ENCODE measurements at places on chromosomes 2 and 18.

DNA sequence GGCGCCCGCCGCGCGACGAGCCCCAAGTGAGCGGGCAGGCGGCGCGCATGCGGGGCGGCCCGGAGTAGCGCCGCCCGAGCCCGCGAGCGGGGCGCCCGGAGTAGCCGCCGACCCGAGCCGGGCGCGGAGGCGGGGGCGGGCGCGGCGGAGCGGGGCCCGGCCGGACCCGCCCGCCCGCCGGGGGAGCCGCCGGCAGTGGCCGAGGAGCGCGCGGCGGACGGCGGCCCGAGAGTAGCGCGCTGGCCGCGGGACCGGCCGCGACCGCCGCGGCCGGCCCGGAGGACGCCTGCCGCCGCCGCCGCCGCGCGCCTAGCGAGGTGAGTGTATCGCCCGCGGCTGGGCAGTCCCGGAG lies at the start of gene GALNT1:
Gene GALNT1, plus strand, starts transcription at position 195 of the 352 bp plus-strand sequence. CDS start 72,923 bp downstream, outside the sequence.
- no peak for DNase-seq
- H3K4me3 ChIP-seq, result peak within 1 kb of the TSS; percentile 94
- H3K4me1 ChIP-seq, result peaks cover 16% of the 10 kb centered on the region

DNA sequence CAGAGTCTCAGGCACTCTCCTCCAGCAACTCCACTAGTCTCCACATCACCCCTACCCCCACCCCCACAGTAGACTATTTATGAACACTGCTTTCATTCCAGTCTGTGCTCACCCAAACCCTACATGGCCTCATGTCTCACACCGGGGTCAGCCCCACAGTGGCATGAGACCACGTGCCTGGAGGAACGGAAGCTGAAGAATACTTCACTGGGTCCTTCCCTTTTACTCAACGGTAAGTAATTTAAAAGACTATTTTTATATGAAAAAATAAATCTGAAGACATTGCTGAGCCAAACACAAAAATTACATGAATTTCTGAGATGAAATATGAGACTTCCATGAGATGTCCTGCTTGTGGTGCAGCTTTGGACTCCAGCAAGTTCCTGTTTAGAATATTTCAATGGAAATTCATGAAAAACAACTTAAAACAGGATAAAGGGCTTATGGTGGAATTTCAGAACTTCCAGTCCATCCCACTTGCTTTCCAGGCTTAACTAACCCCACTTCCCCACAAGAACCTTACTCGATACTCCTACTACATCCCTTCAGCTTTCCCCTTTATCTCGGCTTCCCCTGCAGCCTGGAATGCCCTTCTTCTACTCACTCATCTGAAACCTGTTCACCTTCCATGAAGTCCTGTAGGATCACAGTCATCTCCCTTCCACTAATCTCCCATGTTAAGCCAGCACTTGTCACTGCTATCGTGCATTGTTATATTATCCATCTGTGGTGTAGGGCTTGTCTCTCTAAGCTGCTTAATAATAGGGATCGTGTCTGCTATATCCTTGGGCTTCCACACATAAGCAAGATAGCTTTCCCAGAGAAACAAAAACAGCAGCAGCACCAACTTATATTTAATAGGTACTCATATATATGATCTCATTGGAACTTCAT lies 47.9 kb downstream of the SLC14A1 start:
- H3K27me3 ChIP-seq, result no peaks in the 10 kb centered on the region
- H3K4me1 ChIP-seq, result peaks cover 39% of the 10 kb centered on the region
- H3K36me3 ChIP-seq, result no peaks in the 10 kb centered on the region
- peak overlapping the region; percentile 19 for H3K27ac ChIP-seq
- peak; percentile 28 for DNase-seq

DNA sequence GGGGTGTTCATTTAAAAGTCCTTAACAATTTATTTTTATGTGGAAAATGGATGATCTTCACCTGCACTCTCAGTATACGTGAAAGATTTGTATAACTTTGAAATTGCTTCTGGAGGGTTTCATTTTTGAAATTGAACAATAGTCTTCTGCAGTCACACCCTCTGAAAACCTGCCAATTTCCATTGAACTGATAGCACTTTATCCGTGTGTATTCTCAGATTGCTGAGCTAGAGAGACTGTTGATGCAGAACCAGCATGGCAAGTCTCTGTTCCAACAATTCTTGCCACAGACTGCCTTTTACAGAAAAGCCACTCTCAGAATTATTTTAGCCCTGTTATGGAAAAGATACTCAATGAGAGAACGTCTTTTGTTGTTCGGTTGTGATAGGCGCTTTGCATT lies 6.6 kb upstream of the GULP1 start:
- H3K27ac ChIP-seq, result peak overlapping the region; percentile 1
- no peaks in the 10 kb centered on the region for H3K27me3 ChIP-seq
- H3K4me3 ChIP-seq, result no peak overlapping the region
- H3K4me1 ChIP-seq, result peaks cover 12% of the 10 kb centered on the region
- H3K36me3 ChIP-seq, result no peaks in the 10 kb centered on the region

DNA sequence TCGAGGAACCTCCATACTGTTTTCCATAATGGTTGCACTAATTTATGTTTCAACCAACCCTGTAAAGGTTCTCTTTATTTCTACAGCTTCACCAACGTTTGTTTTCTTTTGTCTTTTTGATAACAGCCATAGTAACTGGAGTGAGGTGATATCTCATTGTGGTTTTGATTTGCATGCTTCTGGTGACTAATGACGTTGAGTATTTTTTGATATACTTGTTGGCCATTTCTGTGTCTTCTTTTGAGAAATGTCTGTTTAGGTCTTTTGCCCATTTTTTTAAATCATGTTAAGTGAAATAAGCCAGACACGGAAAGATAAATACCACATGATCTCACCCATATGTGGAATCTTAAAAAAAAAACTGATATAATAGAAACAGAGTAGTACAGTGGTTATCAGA lies 74.8 kb upstream of the SMIM21 start:
- no peaks in the 10 kb centered on the region for H3K36me3 ChIP-seq
- H3K4me1 ChIP-seq, result no peaks in the 10 kb centered on the region
- H3K27ac ChIP-seq, result no peak overlapping the region
- no peaks in the 10 kb centered on the region for H3K27me3 ChIP-seq
- H3K4me3 ChIP-seq, result no peak overlapping the region

DNA sequence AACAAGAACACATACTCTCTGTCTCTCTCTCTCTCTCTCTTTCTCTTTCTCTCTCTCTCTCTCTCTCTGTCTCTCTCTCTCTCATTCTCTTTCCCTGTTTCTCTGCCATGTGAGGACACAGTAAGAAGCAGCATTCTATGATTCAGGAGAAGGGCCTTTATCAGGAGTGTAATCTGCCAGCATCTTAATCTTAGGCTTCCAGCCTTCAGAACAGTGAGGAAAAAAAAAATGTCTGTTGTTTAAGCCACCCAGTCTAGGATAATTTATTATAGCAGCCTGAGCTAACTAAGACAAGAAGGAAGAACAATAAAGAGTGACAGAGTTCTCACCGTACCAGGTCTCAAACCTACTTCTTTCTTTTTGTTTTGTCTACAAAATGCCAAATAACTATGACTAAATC lies 399.4 kb downstream of the SOCS6 start:
- H3K27ac ChIP-seq, result no peak overlapping the region
- H3K36me3 ChIP-seq, result no peaks in the 10 kb centered on the region
- H3K27me3 ChIP-seq, result no peaks in the 10 kb centered on the region
- H3K4me1 ChIP-seq, result no peaks in the 10 kb centered on the region
- no peak for DNase-seq

- no peak for DNase-seq
- H3K36me3 ChIP-seq, result no peaks in the 10 kb centered on the region
- no peak overlapping the region for H3K27ac ChIP-seq
- H3K27me3 ChIP-seq, result no peaks in the 10 kb centered on the region
- peaks cover 23% of the 10 kb centered on the region for H3K4me1 ChIP-seq
Observed at GRCh38 chr2:17544256-17544655, 3.8 kb downstream of the VSNL1 start.

GRCh38 chr18:80232030-80232429 lies 15.3 kb downstream of the PARD6G start:
- no peak for DNase-seq
- H3K27me3 ChIP-seq, result no peaks in the 10 kb centered on the region
- no peak overlapping the region for H3K4me3 ChIP-seq
- H3K4me1 ChIP-seq, result no peaks in the 10 kb centered on the region
- H3K36me3 ChIP-seq, result no peaks in the 10 kb centered on the region
- H3K27ac ChIP-seq, result no peak overlapping the region

DNA sequence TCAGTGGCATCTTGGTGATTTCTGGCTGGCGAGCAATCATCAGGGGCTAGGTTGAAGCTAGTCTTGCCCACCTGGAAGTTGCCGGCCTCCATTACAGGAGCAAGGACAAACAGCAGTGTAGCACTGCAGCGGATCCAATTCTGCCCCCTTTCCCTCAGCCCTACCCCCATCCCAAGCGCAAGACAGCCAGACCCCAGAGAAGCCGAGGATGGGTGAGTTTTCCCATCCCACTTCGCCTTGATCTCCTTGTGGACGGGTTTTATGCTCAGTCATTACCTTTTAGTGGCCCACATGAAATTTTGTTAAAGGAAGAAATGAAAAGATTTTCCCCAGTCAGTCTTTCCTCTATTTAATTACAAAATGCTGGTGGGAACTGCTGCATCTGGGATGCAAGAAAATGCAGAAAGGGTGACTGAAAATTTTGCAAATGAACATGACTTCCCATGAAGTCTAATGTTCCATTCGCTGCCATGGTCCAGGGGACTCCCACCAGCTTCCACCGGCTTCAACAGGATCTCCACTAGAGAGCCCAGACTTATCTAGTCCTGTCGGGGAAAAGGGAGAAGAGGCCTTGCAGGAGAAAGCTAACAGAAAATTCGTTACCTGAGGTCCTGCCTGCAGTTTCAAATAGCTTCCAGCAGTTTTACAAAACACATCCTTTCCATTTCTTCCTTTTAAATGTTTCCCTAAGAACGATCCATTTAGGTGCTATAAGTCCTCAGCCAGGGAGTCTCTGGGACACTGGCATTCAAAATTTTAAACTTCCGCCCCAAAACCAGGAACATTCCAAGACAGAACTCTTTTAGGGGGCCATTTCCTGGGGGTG lies 1.9 kb upstream of the HOXD9 start:
- H3K27ac ChIP-seq, result no peak overlapping the region
- H3K4me3 ChIP-seq, result no peak overlapping the region
- no peaks in the 10 kb centered on the region for H3K36me3 ChIP-seq
- DNase-seq, result no peak

GRCh38 chr2:113138428-113139322 lies 11.3 kb downstream of the IL1RN start:
- H3K4me3 ChIP-seq, result no peak overlapping the region
- no peaks in the 10 kb centered on the region for H3K4me1 ChIP-seq
- H3K27ac ChIP-seq, result no peak overlapping the region
- no peaks in the 10 kb centered on the region for H3K36me3 ChIP-seq
- H3K27me3 ChIP-seq, result no peaks in the 10 kb centered on the region

DNA sequence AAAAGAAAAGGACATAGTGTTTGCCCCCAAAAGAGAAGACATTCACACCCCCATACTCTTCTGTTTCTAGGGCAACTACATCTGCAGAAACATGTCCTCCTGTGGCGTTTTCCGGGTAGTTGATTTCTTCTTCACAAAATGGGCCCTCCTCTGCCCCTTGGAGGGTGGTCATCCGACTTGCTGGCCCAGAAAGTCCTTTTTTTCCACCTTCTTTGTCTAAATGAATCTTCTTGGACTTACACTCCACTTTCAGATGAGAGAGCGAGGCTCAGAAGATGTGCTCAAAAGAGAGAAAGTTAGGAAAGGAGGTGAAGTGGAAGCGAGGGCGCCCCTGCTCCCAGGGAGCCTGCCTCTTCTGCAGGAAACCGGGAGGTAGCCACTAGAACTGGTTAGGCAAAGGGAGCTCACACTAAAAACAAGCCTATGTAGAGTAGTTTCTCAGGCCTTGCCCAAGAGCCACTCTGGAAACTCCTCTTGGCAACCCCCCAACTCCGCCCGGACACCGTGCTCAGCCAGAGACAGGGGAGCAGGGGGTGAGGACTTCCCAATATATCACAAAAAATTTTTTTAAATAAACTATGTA lies 10.2 kb upstream of the SIX3 start:
- DNase-seq, result no peak
- H3K4me3 ChIP-seq, result no peak overlapping the region
- no peaks in the 10 kb centered on the region for H3K36me3 ChIP-seq
- peaks cover 18% of the 10 kb centered on the region for H3K27me3 ChIP-seq

GRCh38 chr2:141020346-141020745 lies 1110.5 kb downstream of the LRP1B start:
- H3K4me1 ChIP-seq, result no peaks in the 10 kb centered on the region
- no peak overlapping the region for H3K27ac ChIP-seq
- no peak for DNase-seq
- no peaks in the 10 kb centered on the region for H3K27me3 ChIP-seq
- H3K36me3 ChIP-seq, result no peaks in the 10 kb centered on the region
- H3K4me3 ChIP-seq, result no peak overlapping the region

DNA sequence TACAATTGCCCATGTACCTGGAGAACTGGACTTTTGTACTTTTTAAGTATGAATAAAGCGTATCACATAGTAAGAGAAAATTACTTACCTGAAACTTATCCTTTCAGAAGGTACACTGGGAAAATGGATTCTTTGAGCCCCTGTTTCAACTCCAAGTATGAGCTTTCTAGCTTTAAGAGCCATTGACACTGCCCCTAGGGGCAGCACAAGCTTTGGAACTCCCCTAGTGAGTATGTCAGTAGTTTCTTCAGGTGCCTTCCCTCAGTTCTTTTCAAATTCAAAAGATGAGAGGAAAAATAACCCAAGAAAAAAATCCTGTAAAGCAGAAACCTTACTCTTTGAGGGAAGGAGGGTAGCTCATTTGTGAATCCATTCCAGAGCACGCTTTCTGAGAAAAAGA lies 124.1 kb downstream of the MEMO1 start:
- no peak overlapping the region for H3K27ac ChIP-seq
- H3K4me3 ChIP-seq, result no peak overlapping the region
- no peak for DNase-seq

DNA sequence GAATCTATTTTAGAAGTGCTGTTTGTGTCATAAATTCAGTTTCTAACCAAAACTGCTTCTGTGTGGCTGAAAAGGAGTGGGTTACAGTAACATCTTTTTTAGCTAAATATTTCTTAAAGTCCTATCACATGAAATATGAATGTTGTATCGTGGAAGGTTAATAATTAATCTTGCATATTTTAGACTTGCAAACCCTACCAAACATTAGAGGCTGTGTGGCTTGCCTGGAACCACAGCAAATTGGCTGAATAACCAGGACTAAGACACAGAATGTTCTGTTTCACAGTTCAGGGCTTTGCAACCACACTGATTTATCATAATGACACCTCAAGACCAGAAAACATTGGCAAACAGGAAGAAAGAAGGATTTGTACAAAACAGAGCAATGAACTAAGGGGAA lies 208.9 kb upstream of the CNTNAP5 start:
- no peaks in the 10 kb centered on the region for H3K4me1 ChIP-seq
- H3K4me3 ChIP-seq, result no peak overlapping the region
- H3K27me3 ChIP-seq, result no peaks in the 10 kb centered on the region
- H3K36me3 ChIP-seq, result no peaks in the 10 kb centered on the region
- no peak overlapping the region for H3K27ac ChIP-seq
- no peak for DNase-seq
